Stimulated activated CD4-positive, alpha-beta T cell treated with anti-CD3 and anti-CD28 coated beads, Interleukin-1b, Interleukin-23, amount 100 ng/mL, for 4 hours (primary cell): ENCODE measurements at places on chromosomes 5 and 9.

GRCh38 chr5:139664086-139664693, 16.0 kb downstream of the CXXC5 start:
- DNase-seq, result no peak

GRCh38 chr9:91359734-91360470, 1.8 kb downstream of the AUH start:
- DNase-seq, result no peak

GRCh38 chr5:172123269-172123692, 64.7 kb downstream of the STK10 start:
- DNase-seq, result no peak

GRCh38 chr9:115985657-115986056, 167.9 kb upstream of the PAPPA start:
- DNase-seq, result no peak

DNA sequence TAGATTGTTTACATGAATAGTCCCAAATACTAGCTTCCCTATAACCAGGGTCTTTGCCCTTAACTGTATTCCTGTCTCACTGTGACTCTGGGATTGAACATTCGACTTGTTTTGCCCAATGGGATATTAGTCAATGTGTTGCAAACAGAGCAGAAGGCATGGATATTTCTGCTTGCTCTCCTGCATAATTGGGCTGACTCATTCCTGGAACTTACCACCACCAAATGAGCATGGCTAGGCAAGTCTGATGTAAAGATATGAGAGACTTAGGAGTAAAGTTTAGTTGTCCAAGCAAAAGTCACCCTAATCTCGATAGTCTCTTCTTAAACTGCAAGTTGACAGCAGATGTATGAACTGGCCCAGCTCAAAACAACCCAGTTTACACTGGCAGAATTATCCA, 273.5 kb upstream of the CCNG1 start:
- no peak for DNase-seq

DNA sequence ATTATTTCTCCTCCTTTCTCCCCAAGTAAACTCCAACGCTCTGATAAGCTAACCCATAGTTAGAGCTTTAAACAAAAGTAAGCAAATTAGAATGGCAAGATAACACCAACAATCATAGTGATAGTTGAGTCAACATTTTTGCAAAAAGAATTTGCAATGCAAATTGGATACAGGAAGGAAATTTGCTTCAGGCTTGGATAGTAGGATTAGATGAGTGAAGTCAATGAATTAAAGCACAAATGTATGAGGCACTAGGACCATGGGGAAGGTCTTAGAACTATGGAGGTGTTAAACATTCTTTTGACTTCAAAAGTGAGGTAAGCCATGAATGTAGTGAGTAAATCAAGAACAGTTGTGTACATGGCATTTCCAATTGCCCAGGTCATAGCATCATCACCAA, 289.8 kb upstream of the GRAMD2B start:
- no peak for DNase-seq

DNA sequence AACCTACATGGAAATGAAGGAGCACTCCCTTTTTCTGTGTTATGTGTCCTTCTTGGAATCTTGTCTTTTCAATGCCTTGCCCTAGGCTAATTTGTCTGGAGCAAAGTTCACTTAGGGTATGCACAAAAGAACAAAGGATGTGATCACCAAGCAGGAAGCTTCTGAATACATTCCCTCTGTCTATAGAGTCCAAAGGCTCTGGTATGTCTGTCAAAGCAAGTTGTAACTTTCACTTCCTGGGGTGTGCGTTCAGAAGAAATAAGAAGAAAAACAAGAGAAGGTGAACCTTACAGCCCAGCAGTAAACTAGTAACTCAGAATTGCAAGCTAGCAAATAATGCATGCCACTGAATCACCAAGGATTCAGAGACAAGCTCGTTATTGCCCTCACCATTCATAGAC, 31.7 kb upstream of the CDH6 start:
- DNase-seq, result no peak

DNA sequence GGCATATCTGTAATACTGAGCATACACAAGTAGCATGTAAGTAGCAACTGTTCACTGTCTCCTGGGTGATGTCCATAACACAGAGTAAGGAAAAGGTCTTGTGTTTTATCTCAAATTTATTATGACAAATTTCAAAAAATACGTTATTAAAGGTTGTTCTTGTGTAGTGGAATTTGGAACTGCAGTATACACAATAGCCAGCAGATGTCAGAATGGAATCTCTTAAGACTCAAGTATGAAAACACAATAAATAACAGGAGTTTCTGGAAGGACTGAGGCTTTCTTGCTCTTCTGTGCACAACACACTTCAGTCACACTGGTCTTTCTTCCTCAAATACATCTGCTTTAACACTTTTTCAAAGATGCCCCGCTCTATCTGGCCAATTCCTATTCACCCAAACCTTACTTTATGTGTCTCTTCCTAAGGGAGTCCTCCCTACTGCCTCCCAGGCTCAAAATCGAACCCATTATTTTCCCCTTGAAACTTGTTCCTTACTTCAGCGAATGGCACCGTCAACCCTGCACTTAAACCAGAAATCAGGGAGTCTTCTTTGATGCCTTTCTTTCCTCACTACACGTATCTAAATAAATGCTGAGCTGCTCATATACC, 6.5 kb upstream of the FBXO10 start:
- no peak for DNase-seq

DNA sequence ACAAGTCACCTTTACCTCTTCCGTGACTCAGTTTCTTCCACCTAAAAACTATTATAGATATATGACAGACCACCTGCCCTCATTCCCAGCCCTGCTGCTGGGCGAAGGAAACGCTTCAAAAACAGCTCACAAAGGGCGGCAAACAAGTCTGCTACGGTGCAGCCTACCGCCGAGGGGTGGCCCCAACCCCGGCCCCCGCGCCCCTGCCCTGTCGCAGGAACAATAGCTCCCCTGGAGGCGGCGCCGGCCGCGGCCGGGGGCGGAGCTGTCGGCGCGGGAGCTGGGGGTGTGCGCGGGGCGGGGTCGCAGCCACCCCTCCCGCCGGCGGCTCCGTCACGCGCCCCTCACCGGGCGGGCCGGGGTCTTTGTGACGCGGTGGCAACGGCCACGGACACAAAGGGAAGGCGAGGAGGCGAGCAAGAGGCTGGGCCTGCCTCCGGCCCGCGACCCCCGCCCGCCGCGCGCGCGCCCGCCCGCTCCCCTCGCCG, at the start of gene TMEFF1:
Gene TMEFF1, plus strand, starts transcription at position 362 of the 488 bp plus-strand sequence. CDS start 396 bp downstream, outside the sequence.
- peak; percentile 48 for DNase-seq

GRCh38 chr9:134698587-134699342, 57.2 kb downstream of the COL5A1 start:
- DNase-seq, result peak; percentile 30

DNA sequence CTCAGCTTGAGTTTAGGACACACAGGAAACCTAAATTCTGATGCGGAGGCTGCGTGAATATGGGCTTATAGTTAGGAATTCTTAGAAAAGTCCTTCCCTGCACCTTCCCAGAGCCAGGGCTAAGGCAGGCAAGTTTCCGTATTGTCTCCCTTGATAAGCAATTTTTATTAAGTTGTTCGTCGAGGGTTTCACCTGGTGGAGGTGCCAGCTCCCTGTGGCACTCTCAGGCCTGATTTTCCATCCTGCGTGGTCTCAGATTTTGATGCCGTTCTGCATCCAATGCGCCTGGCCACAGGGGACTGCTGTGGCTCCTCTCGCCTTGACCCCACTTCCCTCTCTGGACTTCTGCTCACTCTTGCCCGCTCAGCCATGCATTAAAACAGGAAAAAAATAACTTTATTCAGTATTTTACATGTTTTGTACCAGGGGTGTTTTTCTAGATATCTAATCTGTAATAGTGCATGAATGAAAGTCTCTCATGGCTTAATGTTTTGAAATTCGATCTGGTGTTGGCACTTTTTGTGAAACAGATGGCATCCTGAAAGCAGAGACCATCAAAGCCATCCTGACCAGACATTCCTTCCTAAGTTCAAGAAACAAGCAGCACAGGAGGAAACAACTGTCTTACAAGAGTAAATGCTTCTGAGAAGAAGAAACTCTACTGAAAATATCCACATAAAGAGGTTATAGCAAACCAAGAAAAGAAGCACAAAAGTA, 50.7 kb downstream of the TRIP13 start:
- no peak for DNase-seq

GRCh38 chr9:9749591-9749990, 863.2 kb downstream of the PTPRD start:
- no peak for DNase-seq

DNA sequence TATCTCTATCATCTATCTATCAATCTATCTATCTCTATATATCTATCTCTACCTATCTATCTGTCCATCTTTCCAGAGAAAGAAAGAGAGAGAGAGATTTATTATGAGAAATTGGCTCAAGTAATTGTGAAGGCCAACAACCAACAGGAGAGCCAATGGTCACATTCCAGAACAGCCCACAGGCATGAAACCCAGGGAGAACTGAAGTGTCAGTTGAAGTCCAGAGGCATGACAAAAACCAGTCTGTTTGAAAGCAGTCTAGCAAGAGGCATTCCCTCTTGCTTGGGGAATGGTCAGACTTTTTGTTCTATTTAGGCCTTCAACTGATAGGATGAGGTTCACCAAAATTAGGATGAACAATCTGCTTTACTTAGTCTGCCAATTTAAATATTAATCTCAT, 87.6 kb upstream of the PLCXD3 start:
- DNase-seq, result no peak

GRCh38 chr5:135890296-135890695, 5.3 kb downstream of the IL9 start:
- no peak for DNase-seq

DNA sequence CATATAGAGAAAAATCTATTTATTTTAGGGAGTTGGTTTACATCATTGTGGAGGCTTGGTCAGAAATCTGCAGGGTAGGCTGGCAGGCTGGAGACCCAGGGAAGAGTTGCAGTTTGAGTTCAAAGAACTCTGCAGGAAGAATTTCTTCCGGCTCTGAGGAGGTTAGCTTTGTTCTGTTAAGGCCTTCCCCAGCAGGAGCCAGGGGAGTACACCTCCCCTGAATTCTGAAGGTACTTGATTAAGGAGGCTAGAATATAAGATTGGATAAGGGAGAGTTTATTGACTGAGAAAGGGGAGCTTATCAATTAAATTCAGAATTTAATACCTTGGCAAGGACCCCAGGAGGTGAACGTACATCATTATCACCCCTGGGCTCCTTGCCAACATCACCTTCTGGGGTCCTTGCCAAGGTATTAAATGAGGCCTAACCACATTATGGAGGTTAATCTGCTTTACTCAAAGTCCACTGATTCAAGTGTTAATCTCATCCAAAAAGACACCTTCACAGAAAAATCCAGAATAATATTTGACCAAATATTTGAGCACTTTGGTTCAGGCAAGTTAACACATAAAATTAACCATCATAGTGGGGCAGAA, 351.7 kb downstream of the CWC27 start:
- no peak for DNase-seq

DNA sequence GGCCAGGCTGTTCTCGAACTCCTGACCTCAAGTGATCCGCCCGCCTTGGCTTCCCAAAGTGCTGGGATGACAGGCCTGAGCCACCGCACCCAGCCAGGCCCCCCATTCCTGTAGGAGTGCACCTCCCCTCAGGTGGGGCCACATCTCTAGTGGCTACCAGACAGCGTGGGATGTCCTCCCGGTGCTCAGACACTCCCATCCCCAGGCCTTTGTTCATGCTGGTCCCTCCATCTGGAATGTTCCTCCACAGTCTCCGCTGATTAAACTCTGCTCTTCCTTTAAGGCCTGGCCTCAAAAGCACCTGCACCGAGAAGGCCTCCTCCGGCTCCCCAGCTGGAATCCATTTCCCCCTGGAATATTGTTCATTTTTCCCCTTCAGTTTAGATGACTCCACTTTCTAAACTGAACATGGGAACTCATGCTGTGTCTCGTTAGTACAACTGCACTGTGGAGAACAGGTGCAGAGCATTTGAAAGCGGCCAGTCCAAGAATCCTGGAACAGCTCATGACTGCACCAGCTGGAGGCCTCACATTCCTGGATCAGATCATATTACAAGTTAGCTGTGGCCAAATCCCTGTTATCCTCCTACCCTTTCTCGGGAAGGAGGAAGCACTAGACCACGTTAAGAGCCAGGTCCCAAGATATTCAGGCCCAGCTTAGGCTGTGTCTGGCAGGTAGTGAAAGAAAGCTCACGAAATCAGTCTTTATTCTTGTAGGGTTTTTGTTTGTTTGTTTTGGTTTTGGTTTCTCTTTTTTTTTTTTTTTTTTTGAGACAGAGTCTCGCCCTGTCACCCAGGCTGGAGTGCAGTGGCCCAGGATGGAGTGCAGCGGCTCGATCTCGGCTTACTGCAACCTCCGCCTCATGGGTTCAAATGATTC, 10.8 kb upstream of the PRRC2B start:
- DNase-seq, result no peak

- DNase-seq, result no peak
Measured at GRCh38 chr5:108638021-108638420, 109.7 kb upstream of the FER start.
